Cerebellum (tissue), 4 donors: ENCODE measurements at places on chromosomes 4 and X.

DNA sequence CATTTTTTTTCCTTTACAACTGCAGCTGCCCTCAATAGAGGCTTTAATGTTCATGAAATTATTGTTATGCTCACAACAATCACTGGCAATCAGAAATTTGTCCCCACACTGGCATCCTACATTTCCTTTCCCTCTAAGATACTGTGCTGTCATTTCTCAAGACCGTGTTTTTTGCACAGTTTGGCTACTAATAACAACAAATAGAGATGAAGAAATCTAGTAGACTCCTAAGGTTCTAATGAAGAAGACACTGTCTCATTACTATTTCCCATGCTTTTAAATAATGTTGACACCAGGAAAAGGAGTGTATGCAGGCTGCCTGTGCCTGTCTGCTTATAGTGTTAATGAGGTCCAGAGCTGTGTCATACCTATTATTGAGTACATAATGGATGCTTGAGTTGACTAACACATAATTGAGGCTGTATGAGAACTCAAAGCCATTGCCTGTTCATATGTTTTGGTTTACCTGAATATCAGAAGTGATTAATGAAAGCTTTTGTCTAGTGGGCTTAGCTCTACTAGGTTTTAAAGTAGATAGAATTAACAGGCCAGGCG is 1.5 kb upstream of the EIF4E start:
- no peak for DNase-seq

- DNase-seq, result no peak
These were observed 38.6 kb upstream of the CRMP1 start for GRCh38 chr4:5931526-5931925.

DNA sequence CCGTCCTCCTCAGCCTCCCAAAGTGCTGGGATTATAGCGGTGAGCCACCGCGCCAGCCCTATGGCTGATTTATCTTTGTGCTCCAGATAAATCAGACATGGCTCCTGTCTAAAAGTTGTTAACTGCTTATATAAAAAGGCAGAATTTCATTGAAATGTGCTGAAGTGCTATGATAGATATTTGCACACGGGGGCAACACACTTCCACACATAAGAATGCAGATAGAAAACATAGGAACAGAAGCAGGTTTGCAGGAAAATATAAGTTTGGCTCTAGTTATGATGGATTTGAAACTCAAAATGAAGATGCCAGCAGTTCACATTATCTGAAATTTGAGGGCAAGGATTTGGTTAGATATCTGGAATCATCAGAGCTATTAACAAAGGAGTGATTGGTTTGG is 163.1 kb upstream of the SLITRK2 start:
- no peak for DNase-seq

DNA sequence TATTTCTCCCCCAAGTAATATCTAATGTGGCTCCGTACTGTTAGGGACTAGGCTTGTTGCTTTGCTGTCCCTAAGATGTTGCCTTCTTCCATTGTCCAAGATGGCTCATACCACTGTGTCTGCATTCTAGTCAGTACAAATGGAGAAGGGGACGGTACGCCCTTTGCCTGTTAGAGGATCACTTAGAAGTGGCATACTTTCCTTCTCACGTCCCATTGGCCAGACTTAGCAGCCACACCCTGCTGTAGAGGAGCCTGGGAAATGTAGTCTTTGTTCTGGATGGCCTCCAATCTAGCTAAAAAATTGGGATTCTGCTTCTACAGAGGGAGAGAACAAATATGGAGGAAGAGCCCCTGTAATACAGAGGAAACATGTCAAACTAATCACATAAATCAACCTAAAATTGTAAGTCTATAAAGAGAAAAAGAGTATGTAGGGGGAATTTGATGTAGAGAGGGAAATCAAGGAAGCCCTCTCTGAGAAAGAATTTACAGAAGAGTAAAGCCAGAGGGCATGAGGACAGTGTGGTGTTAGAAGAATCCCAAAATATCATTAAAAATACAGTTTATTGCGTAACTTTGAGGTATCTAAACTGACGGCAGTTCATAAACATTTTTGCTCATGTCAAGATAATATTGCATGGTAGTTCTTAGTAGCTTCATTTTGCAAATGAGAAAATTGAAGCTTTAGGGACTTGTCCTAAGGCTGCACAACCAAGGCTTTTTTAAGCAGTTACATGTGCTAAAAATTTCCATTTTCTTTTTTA is 15.1 kb downstream of the PRIMPOL start:
- no peak for DNase-seq

DNA sequence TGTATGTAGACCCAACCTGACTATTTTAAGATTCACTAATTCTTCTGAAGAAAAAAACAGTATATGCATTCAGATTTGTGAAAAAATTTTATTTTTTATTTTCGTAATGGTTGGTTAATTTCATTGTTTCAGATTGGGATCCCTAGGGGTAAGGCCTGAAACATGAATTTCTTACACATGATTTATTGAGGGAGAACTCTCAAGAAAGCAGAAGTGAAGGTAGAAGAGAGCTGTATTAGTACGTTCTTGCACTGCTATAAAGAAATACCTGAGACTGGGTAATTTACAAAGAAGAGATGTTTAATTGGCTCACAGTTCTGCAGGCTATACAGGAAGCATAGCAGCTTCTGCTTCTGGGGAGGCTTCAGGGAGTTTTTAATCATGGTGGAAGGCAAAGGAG is 611.9 kb upstream of the TECRL start:
- no peak for DNase-seq

DNA sequence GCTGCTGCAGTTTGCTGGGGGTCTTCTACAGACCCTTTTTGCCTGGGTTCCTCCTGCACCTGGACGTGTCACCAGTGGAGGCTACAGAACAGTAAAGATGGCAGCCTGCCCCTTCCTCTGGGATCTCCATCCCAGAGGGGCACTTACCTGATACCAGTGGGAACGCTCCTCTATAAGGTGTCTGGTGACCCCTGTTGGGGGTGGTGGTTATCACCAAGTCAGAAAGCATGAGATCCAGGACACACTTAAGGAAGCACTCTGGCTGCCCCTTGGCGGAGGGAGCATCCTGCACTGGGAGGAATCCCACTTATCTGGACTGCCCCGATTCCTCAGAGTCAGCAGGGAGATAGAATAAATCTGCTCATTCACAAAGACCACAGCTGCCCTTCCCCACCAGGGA is 218.9 kb upstream of the GALNTL6 start:
- DNase-seq, result no peak

DNA sequence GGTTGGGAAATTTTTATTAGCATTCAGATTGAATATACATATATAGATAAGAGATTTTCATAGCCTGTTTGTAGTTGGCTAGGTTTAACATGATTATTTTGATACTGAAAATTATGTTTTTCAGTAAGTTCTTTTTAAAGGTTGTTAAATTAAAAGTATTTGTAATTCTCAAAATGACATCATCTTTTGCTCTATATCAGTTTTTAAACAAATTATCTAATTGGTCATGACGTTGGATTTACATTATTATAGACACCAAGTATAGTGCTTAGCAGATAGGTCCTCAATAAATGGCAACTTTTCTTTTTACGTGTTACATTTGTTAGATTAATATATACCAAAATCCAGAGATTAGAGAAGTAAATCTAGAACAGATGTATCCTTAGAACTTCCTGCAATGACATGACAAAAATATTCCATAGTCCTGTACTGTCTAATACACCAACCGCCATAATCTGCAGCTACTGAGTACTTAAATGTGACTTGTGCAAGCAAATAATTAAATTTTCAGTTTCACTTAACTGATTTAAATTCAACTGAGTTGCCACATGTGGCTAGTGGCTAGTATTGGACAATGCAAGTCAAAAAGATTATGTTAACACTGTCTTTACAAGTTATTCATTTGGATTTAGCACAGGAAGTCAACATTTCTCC is 1613.1 kb upstream of the TENM3 start:
- DNase-seq, result no peak

GRCh38 chr4:2250357-2251072 is 8.6 kb upstream of the HAUS3 start:
- no peak for DNase-seq

DNA sequence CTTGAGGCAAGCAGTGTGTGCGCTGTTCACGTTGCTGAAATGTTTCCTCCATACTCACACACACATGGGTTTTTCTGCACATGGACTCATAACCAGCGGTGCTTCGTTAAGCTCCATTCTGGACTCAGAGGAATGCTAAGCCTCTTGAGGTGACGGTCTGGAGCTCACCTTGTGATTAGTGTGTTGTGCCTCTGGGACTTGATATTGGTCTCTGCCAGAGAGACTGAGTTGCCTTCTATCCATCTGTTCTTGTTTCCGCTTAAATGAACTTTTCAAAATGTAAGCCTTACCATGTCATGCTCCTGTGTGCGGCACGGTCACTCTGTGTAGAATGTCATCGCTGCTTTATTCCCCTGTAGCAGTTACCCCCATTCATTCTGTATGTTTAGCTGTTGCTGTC is 42.5 kb downstream of the ADD1 start:
- DNase-seq, result peak; percentile 42

DNA sequence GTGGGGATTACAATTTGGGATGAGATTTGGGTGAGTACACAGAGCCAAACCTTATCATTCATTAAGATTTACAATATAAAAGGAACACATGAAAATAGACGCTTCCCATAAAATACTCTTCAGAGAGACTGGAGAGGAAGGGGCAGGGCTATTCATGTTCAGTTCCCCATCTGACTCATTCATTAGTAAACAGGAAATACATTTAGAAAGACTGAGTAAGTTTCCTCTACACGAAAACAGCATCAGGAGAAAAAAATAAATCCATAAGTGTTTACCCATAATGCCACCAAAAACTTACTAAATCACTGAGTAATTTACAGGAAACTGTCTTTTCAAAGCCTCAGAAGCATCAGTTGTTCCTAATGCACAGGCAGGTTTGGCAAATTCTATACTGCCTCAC is 255.4 kb upstream of the CXorf51A start:
- no peak for DNase-seq

DNA sequence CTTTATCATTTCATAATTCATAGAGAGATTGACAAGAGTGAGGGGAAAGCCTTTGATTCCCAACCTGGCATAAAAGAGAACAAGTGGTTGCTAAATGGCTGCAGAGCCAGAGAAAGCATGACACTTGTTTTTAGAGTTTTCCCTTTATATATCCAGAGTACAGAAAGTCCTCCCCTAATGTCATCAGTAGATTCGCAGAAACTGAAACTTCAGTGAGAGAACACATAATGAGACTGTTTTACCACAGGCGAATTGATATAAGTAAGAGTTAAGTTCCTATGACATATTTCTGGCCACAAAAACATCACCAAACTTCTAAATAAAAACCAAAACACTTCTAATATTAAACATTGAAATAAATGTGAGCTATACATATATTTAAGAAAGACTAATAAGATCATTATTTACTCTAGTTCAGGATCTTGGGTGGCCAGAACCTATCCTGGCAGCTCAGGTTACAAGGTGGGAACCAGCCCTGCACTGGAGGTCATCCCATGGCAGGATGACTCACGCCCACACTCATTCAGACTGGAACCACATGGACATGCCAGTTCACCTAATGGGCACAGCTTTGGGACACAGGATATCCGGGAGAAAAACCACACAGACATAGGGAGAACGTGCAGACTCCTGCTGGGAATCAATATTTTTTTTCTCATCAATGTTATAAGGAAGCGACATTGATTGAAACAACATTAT is 35.5 kb downstream of the NWD2 start:
- no peak for DNase-seq

DNA sequence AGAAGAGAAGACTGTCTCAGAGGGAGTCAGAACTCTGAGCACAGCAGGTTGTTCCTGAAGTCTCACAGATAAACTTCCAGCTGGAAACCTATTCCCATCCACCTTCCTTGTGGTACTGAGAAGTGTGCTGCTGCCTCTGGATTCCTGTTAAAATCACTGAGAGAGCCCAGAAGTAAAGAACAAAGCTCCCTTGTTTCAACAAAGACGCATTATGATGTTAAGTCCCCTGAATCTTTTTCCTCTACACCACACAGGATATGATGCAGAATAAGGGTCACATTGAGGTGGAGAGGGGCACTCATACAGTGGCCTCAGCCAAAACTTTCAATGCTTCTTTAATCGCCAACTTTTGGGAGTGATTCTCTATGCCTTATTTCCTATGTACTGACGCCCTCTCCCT is 321.0 kb downstream of the OPHN1 start:
- no peak for DNase-seq

GRCh38 chr4:76987153-76987591 is 37.6 kb downstream of the SEPTIN11 start:
- no peak for DNase-seq

DNA sequence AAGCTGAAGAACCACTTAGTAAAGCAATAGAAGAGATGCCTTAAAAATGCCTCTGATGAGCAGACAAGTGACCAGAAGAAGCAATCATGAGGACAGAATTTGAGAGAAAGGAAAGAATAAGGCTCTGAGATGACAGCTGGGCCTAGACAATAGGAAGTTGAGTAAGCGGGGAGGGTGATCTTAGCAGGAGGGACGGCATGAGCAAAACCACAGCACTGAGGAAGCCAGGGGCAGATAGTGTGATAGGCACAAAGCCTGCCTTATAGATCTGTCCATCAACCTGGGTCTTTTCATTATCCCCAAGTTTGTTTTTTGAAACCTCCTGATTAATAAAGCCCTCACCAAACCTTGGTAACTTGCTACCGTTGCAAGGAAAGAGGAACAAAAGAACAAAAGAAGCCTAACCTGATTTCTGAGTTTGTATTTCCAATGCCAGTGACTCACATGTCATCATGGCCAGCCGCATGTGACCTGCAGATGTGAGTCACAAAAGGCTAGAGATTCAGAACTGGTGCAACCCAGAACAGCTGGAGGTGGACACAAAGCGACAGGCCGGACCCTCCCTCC is 55.7 kb upstream of the PPARGC1A start:
- DNase-seq, result no peak

DNA sequence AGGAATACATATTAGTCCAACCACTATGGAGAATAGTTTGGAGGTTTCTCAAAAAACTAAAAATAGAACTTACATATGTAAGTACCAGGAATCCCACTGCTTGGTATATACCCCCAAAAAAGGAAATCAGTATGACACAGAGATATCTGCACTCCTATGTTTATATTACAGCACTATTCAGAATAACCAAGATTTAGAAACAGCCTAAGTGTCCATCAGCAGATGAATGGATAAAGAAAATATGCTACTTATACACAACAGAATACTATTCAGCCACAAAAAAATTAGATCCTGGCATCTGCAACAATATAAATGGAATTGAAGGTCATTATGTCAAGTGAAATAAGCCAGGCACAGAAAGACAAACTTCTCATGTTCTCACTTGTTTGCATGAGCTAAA is 27.5 kb upstream of the ABCG2 start:
- DNase-seq, result no peak

GRCh38 chrX:45907786-45908185 is 637.4 kb downstream of the ZNF674 start:
- no peak for DNase-seq

GRCh38 chrX:134186362-134187121 is 50.4 kb upstream of the CCDC160 start:
- no peak for DNase-seq

GRCh38 chr4:2891294-2891693 is 47.6 kb downstream of the ADD1 start:
- no peak for DNase-seq

- no peak for DNase-seq
These were observed 48.3 kb downstream of the MAP7D3 start for GRCh38 chrX:136202889-136203288.
